GM18507 (cell line): ENCODE measurements at places on chromosomes 3 and 15.

- no peak for DNase-seq
Observed at GRCh38 chr3:134544316-134544715, 58.5 kb downstream of the CEP63 start.

DNA sequence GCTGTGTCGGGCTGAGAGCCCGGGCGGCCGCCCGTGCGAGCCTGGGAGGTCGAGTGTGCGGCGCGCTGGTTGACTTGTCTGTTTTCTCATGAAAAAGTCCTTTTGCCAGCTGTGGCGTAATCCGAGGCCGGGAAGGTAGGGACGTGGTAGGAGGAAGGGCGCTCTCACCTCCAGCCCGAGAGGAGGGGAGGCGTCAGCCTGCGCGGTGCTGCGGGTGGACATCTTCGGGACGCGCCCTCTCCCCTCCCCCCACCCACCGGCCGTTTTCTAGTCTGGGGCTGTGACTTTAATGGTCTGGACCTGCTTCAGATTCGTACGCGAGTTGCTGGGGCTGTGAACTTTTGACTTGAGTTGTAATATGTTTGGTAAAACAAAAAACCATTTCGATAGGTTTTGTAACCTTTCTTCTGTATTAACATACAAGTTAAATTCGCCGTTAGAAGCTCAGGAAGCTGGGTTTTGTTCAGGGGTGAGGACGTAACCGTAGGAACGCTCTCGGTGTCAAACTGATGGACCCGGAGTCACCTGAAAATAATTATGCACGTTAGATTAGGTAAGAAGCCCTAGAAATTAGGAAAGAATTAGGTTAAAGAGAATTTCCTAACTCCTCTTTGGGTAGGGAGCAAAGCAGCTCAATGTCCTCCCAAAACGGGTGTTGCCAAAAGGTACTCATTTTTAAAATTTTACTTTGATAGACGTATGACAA, 762 bp downstream of the NCK1 start:
- DNase-seq = no peak

DNA sequence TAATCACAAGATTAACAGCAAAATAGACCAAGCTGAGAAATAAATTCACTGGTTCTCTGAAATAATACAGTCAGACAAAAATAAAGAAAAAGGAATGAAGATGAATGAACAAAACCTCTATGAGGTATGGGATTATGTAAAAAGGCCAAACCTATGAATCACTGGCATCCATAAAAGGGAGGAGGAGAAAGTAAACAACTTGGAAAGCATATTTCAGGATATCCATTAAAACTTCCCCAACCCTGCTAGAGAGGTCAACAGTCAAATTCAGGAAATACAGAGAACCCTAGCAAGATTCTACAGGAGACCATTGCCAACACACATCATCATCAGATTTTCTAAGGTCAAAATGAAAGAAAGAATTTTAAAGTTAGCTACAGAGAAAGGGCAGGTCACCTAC, 649.7 kb upstream of the CBLB start:
- DNase-seq = no peak

DNA sequence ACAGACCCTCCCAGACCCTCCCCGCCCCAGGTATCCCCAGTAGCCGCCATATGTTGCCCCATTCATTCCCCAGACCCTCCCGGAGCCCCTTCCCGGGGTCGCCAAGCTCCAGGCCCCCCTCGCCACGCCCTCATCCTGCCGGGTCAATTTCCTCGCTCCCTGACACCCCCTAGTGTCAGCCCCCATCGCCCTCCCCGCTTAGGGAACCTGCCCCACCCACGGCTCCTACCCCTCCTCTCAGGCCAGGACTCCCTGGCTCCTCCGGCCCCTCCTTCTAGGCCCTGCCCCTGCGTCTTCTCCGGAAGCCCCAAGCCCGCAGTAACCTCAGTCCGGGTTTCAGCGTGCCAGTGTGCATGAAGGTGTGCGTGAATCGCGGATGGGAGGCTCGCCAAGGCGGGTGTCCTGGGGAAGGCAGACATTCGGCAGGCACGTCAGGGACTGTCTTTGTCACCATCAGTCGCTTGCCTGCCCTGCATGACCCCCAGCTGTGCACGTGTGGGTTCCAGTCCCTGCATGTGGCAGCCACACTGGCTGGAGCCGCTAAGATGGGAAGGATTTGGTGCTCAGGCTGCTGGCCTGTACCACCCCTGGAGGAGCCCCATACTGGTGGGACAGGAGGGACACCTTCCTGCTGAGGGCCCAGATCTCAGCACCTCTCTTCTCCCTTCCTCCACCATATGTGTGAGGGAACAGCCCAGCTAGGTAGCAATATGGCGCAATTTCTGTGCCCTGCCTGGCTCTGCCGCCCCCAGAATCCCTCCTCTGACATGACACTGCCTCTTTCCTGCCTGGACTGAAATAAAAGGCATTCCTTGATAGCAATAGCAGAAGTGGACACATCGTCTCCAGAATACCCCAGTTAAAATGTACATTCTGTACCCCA, 693 bp downstream of the DISP2 start:
- no peak for DNase-seq

DNA sequence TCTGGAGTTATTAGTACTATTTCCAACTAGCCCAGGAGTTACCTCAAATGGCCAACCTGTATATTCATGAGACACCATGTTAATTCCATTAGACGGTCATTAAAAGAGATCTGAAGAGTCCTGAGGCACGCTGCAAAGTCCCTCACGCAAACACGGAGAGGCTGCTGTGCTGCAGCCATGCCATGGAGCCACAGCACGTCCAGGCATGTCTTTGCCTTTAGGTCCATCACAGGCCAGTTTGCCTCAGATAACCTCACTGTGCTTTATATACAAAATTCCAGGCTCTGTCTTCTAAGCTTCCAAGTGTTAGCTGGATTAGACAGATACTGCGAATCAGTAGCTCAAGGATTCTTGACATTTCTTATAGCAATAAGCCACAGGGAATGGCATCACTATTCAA, 9.8 kb upstream of the PLAAT1 start:
- no peak for DNase-seq

DNA sequence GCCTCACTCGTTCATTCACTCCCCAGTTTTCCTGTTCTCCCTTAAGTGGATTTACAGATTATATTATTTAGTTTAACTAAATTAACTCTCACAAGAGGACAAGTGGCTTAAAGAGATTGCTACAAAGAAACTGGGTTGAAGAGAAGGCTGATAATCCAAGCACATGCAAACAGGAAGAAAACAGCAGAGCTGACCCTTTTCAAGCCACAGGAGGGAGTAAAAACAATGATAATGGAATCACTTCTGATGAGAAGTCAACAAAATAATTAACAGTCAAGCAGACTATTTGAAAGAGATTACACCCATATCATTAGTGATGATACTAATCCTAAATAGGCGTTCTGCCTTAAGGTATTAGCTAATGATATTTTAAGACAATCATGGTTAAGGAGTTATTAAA, 31.7 kb downstream of the BOC start:
- DNase-seq = no peak
